ENCODE measurements at places on chromosomes 7 and 10.

DNA sequence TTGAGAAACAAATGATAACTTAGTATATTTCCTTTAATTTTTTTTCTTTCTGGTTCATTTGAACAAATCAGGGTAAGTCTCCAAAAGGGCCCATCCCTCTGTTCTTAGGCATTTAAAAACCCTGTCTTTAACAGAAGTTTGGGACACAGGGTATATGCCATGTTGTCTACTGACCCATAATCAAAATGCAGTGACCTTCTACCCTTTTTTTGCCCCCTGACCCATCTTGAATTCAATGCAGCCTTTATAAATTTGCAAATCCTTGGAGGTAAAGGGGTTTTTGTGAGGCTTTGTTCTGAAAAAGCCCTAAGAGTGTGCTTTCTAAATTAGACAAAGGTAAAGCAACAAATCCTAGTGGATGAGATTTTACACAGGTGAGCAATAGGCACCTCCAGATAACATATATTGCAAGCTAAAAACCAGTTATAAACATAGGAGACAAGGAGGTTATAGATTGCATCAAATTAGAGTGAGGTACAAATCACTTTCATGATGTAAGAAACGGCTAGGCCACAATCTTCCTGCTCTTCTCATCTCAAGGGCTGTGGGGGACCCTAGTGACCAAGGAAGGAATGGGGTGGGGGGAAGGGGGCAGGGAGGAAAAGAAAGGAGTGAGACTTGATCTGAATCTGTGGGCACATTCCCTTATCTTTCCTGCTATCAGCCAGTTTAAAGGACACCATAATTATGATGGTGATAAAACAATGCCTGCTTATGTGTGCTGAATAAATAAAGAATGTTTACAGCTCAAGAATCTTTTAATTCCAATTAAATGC, 2.7 kb downstream of the SKIDA1 start:
- DNase-seq = no peak

- DNase-seq = no peak
Observed at GRCh38 chr7:138684340-138684739, 16.8 kb downstream of the SVOPL start.

DNA sequence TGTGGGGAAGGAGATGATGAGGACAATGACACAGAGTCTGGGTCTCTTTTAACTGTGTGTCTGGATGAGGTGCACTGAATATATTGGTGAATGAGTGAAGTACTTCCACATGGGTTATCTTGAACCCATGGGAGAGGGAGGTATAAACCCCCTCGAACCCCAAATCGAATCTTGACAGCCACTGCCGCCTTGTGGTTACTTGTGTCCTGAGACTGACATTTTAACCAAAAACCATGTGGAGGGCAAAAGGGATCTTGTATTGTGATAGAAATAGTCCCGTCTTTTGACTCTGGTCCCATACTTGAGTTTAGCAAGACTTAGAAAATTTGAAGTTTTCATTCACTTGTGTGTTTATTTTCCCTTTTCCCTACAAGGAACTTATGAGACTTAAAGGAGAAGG, 283.3 kb downstream of the PHTF2 start:
- no peak for DNase-seq

- DNase-seq = no peak
Observed at GRCh38 chr7:10908600-10908999, 65.1 kb upstream of the PHF14 start.

- peak; percentile 42 for DNase-seq
Observed at GRCh38 chr7:28955718-28956607, 2.2 kb downstream of the TRIL start.

DNA sequence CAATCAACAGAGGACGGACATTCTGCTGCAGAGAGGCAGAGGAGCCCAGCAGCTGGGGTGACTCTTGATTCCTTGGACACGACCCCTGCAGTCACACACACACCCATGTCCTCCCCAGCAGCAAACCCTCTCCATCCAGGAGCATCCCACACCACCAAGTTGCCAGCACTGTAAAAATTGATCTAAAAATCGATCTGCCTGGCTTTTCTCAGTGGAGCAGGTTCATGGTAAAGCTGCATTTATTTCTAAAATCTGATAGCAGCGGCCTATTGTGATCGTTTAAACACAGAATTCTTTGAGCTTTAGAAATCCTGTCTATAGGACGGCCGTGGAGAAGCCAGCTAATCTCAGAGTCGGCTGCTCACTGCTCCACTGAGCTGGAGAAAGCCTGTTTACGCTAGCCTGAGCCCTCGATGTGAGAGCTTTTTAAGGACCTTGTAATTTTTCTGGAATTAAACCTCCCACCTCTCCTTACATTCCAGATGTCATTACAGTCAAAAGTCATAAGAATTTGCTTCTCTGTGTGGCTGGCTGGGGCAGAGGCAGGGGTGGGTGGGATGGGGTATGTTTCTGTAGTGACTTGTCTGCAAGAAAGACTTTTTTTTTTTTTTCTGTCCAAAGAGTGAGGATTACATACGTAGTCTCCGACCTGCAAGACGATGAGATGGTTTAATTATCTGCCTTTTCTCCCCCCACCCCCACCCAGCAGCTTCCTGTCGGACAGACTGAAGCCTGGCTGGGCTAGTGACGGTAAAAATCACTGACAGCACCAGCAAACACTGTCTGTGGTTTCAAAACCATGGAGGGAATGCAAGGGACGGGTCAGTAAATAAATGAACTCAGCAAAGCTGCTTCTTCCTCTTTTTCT, 31.6 kb downstream of the TRIM8 start:
- peak; percentile 97 for DNase-seq

DNA sequence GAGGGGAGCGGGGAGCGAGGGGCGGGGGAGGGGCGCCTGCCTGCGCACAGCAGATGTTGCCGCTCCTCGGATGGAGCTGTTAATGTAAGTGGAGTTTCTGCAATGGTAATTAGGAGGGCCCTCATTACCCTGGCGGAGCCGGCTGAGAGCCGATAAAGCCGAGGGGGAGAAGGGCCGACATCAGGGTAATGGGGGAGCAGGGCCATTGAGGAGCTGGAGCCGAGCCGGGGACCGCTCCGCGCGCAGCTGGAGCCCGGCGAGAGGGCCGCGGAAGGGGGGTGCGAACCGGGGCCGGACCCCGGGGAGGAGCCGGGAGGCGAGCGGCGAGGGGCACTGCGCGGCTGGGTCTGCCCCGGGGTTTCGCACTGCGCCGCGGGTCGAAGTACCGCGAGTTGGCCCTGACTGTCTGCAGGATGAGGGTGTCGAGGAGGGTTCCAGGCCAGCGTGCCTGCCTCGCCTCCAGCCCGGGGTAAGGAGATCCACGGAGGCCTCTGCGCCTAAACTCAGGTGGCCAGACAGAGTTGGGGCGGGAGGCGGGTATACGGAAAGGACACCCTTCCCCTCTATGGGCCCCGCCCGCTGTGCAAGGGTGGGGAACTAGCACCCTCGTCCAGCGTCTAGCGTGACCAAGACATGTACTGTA, 55.0 kb upstream of the LBX1 start:
- DNase-seq = no peak

GRCh38 chr10:124744102-124745050, at the start of gene FAM53B:
FAM53B (minus strand) TSS chr10:124744378; CDS start chr10:124706713, 37,665 bp downstream.
- peak; percentile 83 for DNase-seq

- DNase-seq = peak; percentile 35
Observed at GRCh38 chr7:119197877-119198527, 973.5 kb downstream of the ANKRD7 start.

GRCh38 chr7:158864507-158864820, 8.1 kb downstream of the DYNC2I1 start:
- DNase-seq = no peak

DNA sequence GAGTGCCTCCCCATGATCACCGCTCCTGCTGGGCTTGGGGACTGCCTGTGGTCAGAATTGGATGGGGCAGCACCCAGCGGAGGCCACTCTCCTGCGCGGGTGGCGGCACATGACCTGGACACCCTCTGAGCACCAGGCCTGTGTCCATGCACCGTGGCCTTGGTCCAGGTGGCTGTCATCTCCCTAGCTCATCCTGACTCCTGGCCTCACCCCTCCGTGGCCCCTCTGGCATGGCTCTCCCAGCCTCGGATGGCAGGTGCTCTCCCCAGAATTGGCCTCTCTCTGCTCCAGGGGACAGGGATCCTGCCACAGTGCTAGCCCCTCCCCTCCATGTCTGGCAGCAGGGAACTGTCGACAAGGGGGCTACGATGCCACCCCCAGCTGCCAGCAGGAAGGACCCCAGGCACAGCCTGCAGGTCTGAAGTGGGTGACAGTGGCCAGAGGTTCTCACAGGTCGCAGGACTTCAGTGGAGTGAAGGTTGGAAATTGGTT, 37.2 kb upstream of the BTBD16 start:
- DNase-seq = no peak

DNA sequence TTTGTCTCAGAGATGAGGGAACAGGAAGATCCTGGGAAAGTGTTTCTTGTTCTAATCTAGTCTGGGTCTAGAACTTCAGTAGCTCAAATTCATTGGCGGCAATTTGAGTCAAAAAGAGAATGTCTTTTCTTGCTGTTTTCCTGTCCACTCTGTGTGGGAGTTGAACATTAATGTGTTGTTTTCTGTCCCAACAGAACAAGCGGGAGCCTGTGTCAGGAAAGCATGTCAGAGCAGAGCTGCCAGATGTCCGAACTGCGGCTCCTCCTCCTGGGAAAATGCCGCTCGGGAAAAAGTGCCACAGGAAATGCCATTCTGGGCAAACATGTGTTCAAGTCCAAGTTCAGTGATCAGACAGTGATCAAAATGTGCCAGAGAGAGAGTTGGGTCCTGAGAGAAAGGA, 16.0 kb downstream of the GIMAP8 start:
- no peak for DNase-seq

GRCh38 chr7:136953386-136953785, 84.9 kb downstream of the CHRM2 start:
- peak; percentile 86 for DNase-seq

GRCh38 chr7:67105377-67105776, 108.7 kb downstream of the TYW1 start:
- DNase-seq = no peak

- DNase-seq = no peak
Observed at GRCh38 chr7:8591289-8591688, 157.9 kb downstream of the NXPH1 start.

- DNase-seq = no peak
Observed at GRCh38 chr10:76082232-76082631, 650.8 kb downstream of the LRMDA start.

- DNase-seq = peak; percentile 12
Observed at GRCh38 chr10:107031931-107032699, 132.4 kb downstream of the SORCS1 start.

GRCh38 chr10:130453036-130453720, 317.0 kb downstream of the GLRX3 start:
- DNase-seq = no peak

GRCh38 chr7:70614237-70615045, 517.5 kb upstream of the GALNT17 start:
- DNase-seq = peak; percentile 53

DNA sequence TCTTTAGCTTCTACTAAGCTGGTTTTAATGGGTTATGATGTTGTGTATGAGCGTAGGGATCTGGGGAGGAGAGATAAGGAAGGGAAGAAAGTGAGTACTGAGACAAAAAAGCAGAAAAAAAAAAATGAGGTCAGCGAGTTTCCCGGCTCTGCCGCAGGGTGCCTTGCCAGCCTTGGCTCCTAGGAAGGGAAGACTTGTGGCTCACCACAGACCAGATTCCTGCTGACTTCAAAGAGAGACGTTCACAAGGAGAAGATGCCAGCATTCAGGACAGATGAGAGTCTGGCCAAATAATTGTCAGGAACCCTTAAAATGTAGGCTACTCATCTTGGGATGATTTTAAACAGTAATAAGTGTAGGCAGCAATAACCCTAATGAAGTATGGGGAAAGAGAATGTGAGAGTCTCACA, 11.4 kb upstream of the FAS start:
- peak; percentile 88 for DNase-seq

Measured in fibroblast of skin of scalp (primary cell).